ENCODE measurements at places on chromosomes 4 and X. TPM values are rescaled to one million over a fixed set of nuclear protein-coding genes. Genes with fewer than 3 reads are reported as not detected.

CLDN34 gene
- 0.24 TPM for total RNA-seq

IGSF1 gene
- total RNA-seq: 0.10 TPM

AKAP4 gene
- total RNA-seq: not detected

TLR7 gene
- total RNA-seq: 1.3 TPM

- no peaks in the 10 kb centered on the region for H3K27me3 ChIP-seq
- H3K36me3 ChIP-seq: no peaks in the 10 kb centered on the region
- DNase-seq: no peak
These were observed 118.1 kb downstream of the WDFY3 start for GRCh38 chr4:84848432-84848831.

DNA sequence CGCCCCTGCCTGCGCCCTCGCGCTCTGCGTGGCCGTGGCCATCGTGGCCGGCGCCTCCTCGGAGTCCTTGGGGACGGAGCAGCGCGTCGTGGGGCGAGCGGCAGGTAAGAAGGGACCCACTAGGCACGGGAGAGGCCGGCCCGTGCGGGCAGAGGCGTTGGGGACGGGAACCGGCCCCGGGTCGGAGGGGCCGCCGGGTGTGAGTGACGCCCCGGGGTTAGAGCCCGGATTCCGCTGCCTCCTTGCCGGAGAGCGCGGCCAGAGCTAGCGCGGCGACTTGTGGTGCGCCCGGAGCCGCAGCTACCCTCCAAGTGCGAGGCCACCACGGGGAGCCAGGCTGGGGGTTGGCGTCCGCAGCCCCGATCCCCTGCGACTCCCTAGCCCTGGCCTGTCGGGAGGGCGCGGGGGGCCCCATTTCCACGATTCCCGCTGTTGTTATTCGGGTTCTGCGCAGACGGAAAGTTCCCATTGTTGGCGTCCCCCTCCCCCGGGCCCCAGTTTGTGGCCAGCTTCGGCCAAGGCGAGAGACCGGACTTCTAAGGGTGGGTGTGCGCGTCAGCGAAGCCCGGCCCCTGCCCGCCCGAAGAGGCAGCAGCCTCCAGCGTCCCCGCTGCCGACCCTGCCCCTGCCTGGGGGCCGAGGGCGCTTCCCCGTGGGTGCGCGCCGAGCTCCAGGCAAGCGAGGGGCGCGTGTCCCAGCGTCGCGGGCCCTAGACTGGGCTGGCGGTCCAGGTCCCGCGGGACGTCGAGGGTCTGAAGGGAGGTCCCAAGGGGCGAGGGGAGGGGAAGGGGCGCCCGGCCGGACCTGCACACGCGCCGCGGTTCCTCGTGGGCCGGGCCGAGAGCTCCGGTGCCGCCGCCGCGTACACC lies 1.1 kb downstream of the FGFR3 start:
- H3K27ac ChIP-seq: peak overlapping the region; percentile 74
- peaks cover 29% of the 10 kb centered on the region for H3K27me3 ChIP-seq
- H3K36me3 ChIP-seq: no peaks in the 10 kb centered on the region
- DNase-seq: no peak
- peak overlapping the region; percentile 64 for H3K4me3 ChIP-seq
- H3K4me1 ChIP-seq: peaks cover 8% of the 10 kb centered on the region

DNA sequence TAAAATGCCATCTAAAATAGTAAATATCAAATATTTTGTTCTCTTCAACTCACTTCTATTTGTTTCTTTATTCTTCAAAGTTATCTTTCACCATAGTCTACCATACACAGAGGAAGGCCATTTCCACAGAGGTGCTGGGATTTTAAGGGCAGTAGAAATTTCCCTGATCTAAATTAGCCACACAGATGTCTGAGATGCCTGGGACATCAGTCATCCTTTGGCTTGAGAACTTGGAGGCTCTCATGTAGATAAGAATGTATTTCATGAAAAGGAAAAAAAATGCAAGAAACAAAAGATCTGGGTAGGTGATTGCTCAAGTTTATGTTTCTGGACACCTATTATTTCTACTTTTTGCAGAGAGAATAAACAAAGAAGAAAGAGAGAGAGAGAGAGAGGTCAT lies 1008.2 kb downstream of the NLGN4X start:
- H3K27me3 ChIP-seq: no peaks in the 10 kb centered on the region

DNA sequence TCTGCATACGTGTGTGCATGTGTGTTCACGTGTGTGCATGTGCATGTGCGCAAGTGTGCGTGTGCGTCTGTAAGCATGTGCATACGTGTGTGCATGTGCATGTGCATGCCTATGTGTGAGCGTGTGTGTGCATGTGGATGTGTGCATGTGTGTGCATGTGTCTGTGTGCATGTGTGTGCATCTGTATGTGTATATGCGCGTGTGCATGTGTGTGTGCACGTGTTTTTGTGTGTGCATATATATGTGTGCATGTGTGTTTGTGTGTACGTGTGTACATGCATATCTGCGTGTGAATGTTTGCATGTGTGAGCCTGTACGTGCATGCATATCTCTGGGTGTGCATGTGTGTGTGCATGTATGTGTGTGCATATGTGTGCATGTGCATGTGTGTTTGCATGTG lies 35.7 kb upstream of the DRD5 start:
- no peak for DNase-seq
- H3K27me3 ChIP-seq: no peaks in the 10 kb centered on the region
- no peaks in the 10 kb centered on the region for H3K36me3 ChIP-seq

GRCh38 chr4:147689067-147689466 lies 5.1 kb upstream of the PRMT9 start:
- no peak for DNase-seq
- no peaks in the 10 kb centered on the region for H3K36me3 ChIP-seq
- no peaks in the 10 kb centered on the region for H3K4me1 ChIP-seq
- H3K27me3 ChIP-seq: no peaks in the 10 kb centered on the region
- H3K27ac ChIP-seq: no peak overlapping the region

- peak overlapping the region; percentile 33 for H3K27ac ChIP-seq
- no peaks in the 10 kb centered on the region for H3K36me3 ChIP-seq
- H3K4me1 ChIP-seq: no peaks in the 10 kb centered on the region
- DNase-seq: no peak
- peak overlapping the region; percentile 22 for H3K4me3 ChIP-seq
These were observed 332 bp upstream of the RENBP start for GRCh38 chrX:153944800-153945150.

All from colonic mucosa (tissue), 4 donors.